ENCODE measurements at places on chromosomes 2 and 18.

GRCh38 chr2:126849991-126850535 lies 48.6 kb upstream of the TEX51 start:
- no peak for DNase-seq

- no peak for DNase-seq
Measured at GRCh38 chr18:61703508-61703907, 189.3 kb downstream of the RNF152 start.

GRCh38 chr2:143157001-143157400 lies 27.8 kb downstream of the ARHGAP15 start:
- DNase-seq = no peak

DNA sequence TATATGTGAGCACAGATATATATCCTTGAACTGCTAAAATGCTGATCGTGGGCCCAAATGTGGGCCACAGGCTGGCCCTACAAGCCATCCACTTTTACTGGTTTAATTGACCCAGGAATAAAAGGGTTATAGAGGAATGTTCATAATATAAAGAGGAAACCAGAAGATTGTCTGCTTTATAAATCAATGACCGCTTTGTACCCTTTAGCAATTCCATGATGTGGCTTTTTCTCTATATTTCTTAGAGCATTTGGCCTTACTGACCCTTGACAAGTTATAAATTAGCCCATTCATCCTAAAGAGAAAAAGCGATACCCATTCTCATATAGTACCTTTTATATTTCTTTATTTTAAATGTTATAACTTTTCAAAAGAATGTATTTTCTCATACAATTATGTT lies 87.1 kb upstream of the ITGA4 start:
- no peak for DNase-seq

DNA sequence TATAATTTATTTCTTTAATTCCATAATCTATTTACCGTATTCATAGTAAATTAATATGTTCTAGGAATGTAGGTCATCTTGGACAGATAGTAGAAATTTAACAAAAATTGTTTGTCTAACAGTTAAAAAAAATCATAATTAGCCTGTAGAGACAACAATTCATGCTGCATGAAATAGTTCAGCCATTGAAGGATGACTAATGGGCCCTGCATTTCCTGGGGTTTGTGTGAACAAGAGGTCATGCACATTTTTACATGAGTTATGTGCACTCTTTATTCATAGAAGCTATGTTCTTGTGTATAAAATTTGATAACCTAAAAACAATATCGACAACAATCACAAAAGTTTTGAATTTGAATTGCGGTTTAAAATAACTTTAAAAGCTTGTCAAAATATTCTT lies 1663.6 kb downstream of the SUCLG1 start:
- no peak for DNase-seq

DNA sequence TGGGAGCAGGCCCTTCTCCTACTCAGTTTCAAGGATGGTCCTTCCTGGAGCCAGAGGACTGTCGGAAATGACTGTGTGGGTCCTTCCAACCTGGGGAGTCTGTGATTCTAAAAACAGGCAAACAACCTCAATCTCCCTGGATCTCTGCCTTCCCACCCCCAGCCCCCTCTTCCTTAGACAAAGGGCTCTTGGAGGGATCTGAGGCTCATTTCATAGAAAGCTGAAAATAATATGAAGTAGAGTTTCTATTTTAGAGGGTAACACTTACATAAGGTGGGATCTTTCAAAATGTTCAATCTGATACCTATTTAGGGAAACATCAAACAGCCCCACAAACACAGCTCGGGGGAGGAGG lies 69.4 kb downstream of the RHOB start:
- no peak for DNase-seq

DNA sequence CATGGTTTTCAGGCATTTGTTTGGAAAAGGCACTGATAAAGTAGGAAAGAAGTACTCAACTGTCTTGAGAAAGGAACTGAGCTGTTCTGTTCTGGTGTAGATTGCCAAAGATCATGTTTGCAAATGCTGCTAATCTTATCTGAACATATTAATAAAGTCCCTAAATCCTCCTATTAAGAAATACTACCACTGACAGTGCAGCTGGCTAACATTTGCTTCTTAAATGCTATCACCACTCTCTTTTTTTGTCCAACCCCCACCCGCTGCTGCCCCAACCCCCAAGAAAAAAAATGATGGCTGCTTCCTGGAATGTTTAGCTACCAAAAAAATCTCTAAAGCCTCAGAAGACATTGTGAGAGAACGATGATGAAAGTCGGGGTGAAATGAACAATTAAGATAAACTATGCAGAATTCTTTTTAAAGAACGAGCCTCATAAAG lies 130.7 kb downstream of the CCBE1 start:
- no peak for DNase-seq

GRCh38 chr2:233380132-233380895 lies 26.0 kb downstream of the DGKD start:
- DNase-seq = no peak

GRCh38 chr2:221716426-221717303 lies 144.6 kb upstream of the EPHA4 start:
- no peak for DNase-seq

- DNase-seq = no peak
Measured at GRCh38 chr2:23137166-23137565, 247.8 kb upstream of the KLHL29 start.
